ENCODE measurements at places on chromosomes 3 and 15. TPM values are rescaled to one million over a fixed set of nuclear protein-coding genes. Genes with fewer than 3 reads are reported as not detected.

- no peak overlapping the region for H3K27ac ChIP-seq
- peaks cover 4% of the 10 kb centered on the region for H3K27me3 ChIP-seq
- no peaks in the 10 kb centered on the region for H3K36me3 ChIP-seq
- no peak overlapping the region for H3K4me3 ChIP-seq
Observed at GRCh38 chr15:82020625-82021394, 25.0 kb downstream of the MEX3B start.

- H3K27me3 ChIP-seq = no peaks in the 10 kb centered on the region
- peaks cover 7% of the 10 kb centered on the region for H3K4me1 ChIP-seq
- peak; percentile 64 for DNase-seq
Observed at GRCh38 chr15:82999426-82999825, 12.0 kb downstream of the C15orf40 start.

- H3K27ac ChIP-seq = no peak overlapping the region
- H3K4me1 ChIP-seq = no peaks in the 10 kb centered on the region
- no peaks in the 10 kb centered on the region for H3K27me3 ChIP-seq
- DNase-seq = no peak
- no peaks in the 10 kb centered on the region for H3K36me3 ChIP-seq
- no peak overlapping the region for H3K4me3 ChIP-seq
Observed at GRCh38 chr3:187082758-187083375, 56.4 kb downstream of the RPL39L start.

DNA sequence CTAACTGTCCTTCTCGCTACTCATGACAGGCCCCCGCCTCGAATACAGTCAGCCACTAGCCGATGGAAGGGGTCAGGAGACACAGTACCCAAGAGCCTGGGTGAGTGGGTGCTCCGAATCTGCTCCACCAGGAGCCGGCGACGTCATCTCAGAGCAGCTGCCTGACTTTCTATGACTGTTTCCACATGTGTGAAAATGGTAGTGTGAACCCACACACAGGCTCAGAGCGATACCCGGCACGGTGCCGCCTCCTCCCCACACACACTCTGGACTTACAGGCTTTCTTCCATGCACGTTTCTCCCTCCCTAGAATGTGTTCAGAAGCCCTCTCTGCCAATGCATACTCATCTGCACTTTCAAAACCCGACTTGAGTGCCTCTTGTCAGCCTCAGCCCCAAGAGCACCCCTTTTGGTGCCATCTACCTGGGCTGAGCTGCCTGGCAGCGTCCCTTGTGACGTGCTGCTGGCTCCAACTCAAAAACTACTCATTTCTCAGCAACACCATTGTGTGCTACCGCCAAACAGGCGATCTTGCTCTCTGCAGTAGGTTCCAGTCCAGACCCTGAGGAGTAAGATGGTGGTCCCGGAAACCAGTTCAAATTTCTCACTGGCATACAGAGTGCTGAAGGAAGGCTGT is 29.7 kb downstream of the VGLL4 start:
- H3K4me3 ChIP-seq = no peak overlapping the region
- no peaks in the 10 kb centered on the region for H3K36me3 ChIP-seq
- DNase-seq = peak; percentile 25

DNA sequence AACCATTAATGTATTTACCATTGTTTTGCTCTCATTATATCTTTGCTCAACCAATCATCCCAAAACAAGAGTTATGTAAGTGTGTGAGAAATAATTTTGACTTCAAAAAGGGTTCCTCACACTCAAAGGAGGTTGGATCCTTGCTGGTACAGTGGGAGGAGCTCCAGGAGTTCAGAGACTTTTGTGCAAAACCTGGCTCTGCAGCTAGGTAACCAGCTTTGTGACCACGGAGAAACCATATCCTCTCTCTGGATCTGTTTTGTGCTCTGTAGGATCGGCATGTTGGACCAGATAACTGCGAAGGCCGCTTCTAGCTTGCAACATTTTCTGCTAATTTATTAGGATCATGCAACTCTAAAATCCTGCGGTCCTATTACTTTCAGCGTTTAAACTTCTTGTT is 128.6 kb upstream of the LIPC start:
- H3K4me1 ChIP-seq = peaks cover 26% of the 10 kb centered on the region
- H3K4me3 ChIP-seq = no peak overlapping the region
- H3K27me3 ChIP-seq = peaks cover 5% of the 10 kb centered on the region
- no peaks in the 10 kb centered on the region for H3K36me3 ChIP-seq
- H3K27ac ChIP-seq = no peak overlapping the region

- H3K36me3 ChIP-seq = no peaks in the 10 kb centered on the region
- peaks cover 5% of the 10 kb centered on the region for H3K4me1 ChIP-seq
- no peak overlapping the region for H3K4me3 ChIP-seq
Observed at GRCh38 chr3:188058569-188059184, 95.3 kb upstream of the LPP start.

The PARP15 gene
- 3.2 TPM for total RNA-seq

The HGD gene
- total RNA-seq = under 0.01 TPM

- no peak for DNase-seq
- peaks cover 8% of the 10 kb centered on the region for H3K36me3 ChIP-seq
- H3K4me3 ChIP-seq = no peak overlapping the region
- H3K4me1 ChIP-seq = peaks cover 29% of the 10 kb centered on the region
Observed at GRCh38 chr15:41795996-41796856, 21.9 kb downstream of the MAPKBP1 start.

DNA sequence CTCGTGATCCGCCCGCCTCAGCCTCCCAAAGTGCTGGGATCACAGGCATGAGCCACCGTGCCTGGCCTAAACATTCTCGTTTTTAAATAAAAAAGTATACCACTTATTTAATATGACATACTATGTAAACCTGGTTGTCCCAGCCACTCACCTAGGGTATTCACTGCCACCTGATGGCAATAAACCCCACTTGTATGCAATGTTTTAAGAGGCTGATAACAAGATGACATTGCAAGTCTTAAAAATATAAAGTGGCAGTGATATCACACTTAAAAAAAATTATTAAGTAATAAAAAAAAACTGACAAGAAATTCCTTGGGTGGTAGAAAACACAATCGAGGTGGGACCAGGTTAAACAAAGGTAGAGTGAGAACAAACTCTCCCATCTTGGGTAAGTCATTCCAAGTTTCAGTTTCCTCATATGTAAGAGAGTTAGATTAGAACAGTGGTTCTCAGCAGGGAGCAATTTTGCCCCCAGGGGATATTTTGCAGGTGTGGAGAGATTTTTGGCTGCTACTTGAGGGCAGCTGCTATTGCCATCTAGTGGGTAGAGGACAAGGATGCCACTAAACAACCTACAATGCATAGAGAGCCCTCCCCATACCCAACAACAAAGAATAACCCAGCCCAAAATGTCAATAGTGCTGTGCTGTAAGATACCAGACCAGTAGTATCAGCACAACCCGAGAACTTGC is 14.5 kb downstream of the ARF4 start:
- no peaks in the 10 kb centered on the region for H3K27me3 ChIP-seq
- H3K4me3 ChIP-seq = no peak overlapping the region
- H3K36me3 ChIP-seq = peaks cover 69% of the 10 kb centered on the region
- H3K4me1 ChIP-seq = peaks cover 21% of the 10 kb centered on the region
- DNase-seq = no peak

DNA sequence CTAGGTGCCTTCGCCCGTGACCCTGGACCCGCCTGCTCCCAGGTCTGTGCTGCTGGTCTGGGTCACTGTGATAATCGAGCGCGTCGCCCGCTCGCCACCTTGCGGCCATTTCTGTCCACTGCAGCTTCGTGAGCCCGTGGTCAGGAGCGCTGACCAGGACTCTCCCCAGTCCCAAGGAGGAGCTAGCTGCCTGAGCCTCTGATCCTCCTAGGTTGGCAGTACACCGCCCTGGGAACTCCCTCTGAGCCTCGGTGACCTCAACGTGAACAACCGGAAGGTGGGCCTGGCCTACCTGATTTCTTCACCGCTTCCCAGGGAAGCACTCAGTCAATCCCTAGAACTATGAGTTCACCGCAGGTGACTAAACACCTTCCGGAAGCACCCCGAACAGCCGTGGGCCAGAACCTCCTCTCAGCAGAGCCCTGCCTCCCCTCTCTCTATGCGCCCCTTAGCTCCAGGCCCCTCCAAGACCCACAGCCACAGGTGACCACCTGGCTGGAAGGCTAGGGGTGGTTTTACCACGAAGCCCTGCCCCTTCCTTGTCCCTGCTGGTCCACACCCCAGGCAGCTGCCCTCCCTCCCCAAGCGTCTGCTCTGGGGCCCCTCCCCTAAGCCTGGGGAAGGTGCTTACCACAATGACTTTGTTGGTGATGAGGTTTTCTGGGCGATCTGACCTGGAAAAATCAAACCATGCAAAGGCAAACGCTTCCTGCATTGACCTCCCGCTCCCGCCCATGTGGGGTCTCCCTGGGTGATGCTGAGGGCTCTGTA is 9.7 kb downstream of the PLA2G4D start:
- H3K4me1 ChIP-seq = no peaks in the 10 kb centered on the region
- H3K36me3 ChIP-seq = no peaks in the 10 kb centered on the region
- H3K4me3 ChIP-seq = no peak overlapping the region
- no peak overlapping the region for H3K27ac ChIP-seq
- peaks cover 45% of the 10 kb centered on the region for H3K27me3 ChIP-seq
- peak; percentile 98 for DNase-seq

The KLF15 gene
- 4.4 TPM for total RNA-seq

- H3K4me3 ChIP-seq = peak overlapping the region; percentile 86
- no peaks in the 10 kb centered on the region for H3K36me3 ChIP-seq
- peaks cover 35% of the 10 kb centered on the region for H3K4me1 ChIP-seq
- peak overlapping the region; percentile 94 for H3K27ac ChIP-seq
- peak; percentile 92 for DNase-seq
Observed at GRCh38 chr15:67840749-67841512, 1.1 kb upstream of the RNU6-1 start.

- H3K27ac ChIP-seq = no peak overlapping the region
- H3K27me3 ChIP-seq = no peaks in the 10 kb centered on the region
- no peaks in the 10 kb centered on the region for H3K36me3 ChIP-seq
Observed at GRCh38 chr15:92315595-92316211, 78.0 kb upstream of the ST8SIA2 start.

GRCh38 chr3:13235079-13235478 is 161.8 kb upstream of the IQSEC1 start:
- H3K27ac ChIP-seq = no peak overlapping the region
- H3K4me1 ChIP-seq = no peaks in the 10 kb centered on the region
- H3K4me3 ChIP-seq = no peak overlapping the region
- DNase-seq = no peak

- H3K4me1 ChIP-seq = no peaks in the 10 kb centered on the region
- no peak for DNase-seq
- no peak overlapping the region for H3K4me3 ChIP-seq
Observed at GRCh38 chr3:52106951-52107611, 47.1 kb downstream of the POC1A start.

The RPP25 gene
- total RNA-seq = 6.2 TPM

DNA sequence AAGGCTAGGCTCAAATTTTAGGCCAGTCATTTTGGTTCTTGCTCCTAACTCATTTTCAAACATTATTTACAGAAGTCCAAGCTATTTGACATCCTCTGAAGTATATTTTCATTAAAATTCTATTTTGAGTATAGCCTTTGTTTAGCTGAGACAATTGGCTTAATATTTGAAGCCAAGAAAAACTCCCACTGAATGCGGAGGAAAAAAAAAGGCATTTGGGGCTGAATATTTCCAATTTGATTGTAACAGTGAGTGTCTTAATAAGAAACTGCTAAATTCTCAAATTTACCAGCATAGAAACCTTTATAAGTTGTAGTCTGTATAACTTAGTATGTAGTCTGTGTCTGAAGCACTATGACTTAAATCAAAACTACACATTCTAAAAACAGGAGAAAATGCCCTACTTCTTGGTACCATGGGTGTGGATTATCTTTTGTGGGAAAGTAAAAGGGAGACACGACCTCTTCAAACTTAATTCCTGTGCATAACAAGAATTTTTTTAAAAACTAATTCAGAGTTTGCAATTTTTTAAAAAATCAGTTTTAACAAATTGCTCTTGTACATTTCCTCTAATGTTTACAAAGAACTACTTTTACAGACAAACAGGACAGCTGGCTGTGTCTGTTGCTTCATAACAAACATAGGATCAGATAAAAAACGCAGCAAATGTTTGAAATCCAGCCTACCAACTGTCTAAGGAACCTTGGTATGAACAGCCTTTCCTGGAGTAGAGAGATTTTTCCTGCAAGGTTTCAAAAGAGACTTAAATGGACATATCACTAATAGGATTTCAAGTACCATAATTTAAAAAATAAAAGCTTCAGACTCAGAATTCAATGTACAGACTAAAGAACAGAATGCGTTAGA is 52.7 kb upstream of the LMOD3 start:
- H3K4me3 ChIP-seq = no peak overlapping the region
- no peaks in the 10 kb centered on the region for H3K27me3 ChIP-seq
- peaks cover 5% of the 10 kb centered on the region for H3K4me1 ChIP-seq
- no peaks in the 10 kb centered on the region for H3K36me3 ChIP-seq

The STRC gene
- total RNA-seq = under 0.01 TPM

DNA sequence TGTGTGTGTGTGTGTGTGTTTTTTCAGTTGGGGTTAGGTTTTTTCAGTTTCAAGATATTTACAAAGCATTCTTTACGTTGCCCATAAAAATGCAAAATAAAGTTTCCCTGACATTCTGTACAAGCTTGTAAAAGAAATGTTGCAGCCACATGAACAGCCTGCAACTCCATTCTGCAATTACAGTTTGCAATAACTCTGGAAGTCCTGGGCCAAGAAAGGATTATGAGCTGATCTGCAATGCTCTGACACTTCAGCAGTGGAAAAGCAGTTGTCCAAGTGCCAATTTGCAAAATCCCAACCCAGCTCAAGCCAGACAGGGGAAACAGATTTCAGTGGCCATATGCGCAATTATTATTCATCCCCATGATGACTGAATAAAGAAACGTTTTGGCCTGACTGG is 322.1 kb downstream of the MEX3B start:
- H3K27ac ChIP-seq = no peak overlapping the region
- H3K4me3 ChIP-seq = no peak overlapping the region
- H3K36me3 ChIP-seq = no peaks in the 10 kb centered on the region
- H3K4me1 ChIP-seq = no peaks in the 10 kb centered on the region
- DNase-seq = no peak

- no peaks in the 10 kb centered on the region for H3K36me3 ChIP-seq
- DNase-seq = peak; percentile 81
- no peaks in the 10 kb centered on the region for H3K4me1 ChIP-seq
- H3K27ac ChIP-seq = no peak overlapping the region
- H3K4me3 ChIP-seq = no peak overlapping the region
Observed at GRCh38 chr3:38404286-38404685, 49.4 kb upstream of the ACVR2B start.

GRCh38 chr3:2023959-2024358 is 74.7 kb upstream of the CNTN4 start:
- no peak overlapping the region for H3K27ac ChIP-seq
- no peaks in the 10 kb centered on the region for H3K27me3 ChIP-seq
- no peak for DNase-seq
- no peak overlapping the region for H3K4me3 ChIP-seq
- H3K4me1 ChIP-seq = no peaks in the 10 kb centered on the region
- H3K36me3 ChIP-seq = no peaks in the 10 kb centered on the region

- peaks cover 93% of the 10 kb centered on the region for H3K4me1 ChIP-seq
- no peak for DNase-seq
- no peaks in the 10 kb centered on the region for H3K27me3 ChIP-seq
- H3K4me3 ChIP-seq = no peak overlapping the region
Observed at GRCh38 chr15:67120009-67120838, 54.8 kb downstream of the SMAD3 start.

GRCh38 chr3:34073111-34073510 is 274.7 kb downstream of the PDCD6IP start:
- no peaks in the 10 kb centered on the region for H3K27me3 ChIP-seq
- H3K27ac ChIP-seq = no peak overlapping the region
- H3K36me3 ChIP-seq = no peaks in the 10 kb centered on the region
- H3K4me1 ChIP-seq = no peaks in the 10 kb centered on the region

Data from osteoblast (primary cell).